ENCODE measurements at places on chromosomes 7 and 10.

- no peak for DNase-seq
Measured at GRCh38 chr10:102653060-102653459, 8.8 kb downstream of the TRIM8 start.

GRCh38 chr10:49351669-49352068, 44.2 kb downstream of the DRGX start:
- DNase-seq = no peak

DNA sequence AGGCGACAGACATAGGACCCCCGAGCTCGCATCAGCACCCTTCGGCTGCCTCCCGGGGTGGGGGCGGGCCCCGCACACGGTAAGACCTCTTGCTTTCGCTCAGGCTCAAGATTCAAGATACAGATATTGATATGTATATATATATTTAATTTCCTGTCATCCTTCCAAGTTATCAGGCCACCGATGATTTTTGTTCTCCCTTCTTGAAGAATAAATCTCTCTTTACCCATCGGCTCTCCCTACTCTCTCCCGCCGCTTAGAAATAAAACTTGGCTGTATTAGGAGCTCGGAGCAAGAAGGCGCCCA, 603 bp downstream of the ADRA2A start:
- DNase-seq = no peak

DNA sequence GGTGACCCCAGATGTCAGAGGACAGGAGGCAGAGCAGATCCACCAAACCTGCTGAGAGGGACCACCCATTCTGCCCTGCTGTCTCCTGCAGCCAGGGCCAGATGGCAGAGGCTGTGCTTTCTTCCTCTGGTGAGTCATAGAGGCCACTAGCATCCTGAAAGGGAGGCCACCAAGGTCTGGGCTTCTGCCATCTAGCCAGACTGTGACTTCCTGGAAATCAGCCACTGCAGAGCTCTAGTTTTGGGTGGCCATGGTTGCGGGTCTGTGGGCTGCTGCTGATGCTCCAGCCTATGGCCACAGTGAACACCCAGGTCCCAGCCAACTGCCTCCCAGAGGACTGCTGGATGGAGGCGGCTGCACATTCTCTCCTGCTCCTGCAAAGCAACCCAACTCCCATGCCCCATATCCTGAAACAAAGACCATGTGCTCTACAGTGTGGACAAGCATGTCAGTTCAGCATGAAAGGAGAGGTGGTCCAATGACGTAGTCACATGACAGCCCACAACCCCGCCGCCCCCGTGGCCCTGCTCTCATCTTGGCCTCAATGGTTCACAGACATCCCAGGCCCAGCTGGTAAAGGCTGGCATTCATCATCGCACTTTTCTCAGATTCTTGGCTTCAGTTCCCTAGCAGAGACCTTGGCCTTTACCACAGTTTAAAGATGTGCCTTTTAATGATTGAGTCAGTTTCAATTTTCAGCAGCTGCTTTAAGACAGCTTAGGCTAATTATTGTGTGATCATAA, 73.9 kb upstream of the CXCL12 start:
- no peak for DNase-seq

- no peak for DNase-seq
Measured at GRCh38 chr7:158366916-158367633, 220.5 kb downstream of the PTPRN2 start.

GRCh38 chr10:77850620-77851231, 75.8 kb downstream of the DLG5 start:
- no peak for DNase-seq

- no peak for DNase-seq
Measured at GRCh38 chr10:132924046-132924952, 18.1 kb downstream of the CFAP46 start.

GRCh38 chr10:91290607-91291006, 70.1 kb downstream of the PCGF5 start:
- DNase-seq = no peak

DNA sequence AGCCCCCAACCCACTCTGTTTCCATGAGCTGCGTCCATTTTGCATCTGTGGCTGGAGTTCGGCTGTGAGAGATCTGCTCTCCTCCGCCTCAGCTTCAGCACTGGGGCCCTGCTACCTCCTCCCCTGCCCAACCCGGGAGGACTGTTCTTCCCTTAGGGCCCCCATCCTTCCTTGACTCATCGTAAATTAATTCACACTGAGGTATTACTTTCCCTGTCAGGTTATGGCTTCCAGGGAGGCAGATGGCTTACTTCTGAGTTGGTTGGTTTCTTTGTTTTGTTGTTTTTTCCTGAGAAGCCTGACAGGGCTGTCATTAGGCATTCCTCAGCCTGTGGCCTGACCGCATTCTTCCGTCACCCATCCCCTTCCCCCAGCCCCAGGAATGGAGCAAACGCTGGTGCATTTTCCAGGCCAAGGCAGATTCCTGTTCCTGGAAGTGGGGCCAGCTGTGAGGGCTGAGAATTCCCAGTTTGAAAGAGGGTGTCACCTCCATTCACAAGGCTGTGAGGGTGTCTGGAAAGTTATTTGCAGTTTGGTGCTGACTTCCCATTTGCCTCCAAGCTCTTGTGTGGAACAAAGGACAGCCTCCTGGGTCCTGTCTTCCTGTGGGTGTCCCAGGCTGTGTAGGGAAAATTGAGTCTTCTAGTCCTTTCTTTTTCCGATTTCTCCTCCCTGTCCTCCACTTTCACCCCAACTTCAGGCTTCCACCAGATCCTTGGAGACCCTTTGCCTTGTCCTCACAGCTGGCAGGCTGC, 11.7 kb downstream of the CPA5 start:
- DNase-seq = peak; percentile 91

DNA sequence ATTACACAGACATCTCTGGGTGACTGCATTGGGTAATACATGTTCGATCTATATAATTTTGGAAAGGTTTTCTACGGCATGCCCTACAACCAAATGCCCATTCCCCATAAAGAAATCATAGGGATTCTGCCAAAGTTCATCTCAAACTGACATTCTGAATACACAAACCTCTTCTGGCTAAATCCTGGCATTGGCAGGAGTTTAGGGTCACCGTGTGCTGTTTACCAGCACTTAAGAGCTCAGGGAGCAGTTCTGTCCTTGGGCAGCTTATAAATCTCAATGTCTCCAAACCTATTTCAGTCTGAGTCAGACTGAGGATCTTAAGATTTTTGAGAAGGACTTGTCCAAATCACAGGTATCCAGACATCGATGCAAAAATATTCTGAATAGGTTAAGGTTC, 809.6 kb upstream of the LRRN3 start:
- DNase-seq = no peak
